Neural crest cell (in vitro differentiated cells): ENCODE measurements at places on chromosomes 2 and 18. TPM values are rescaled to one million over a fixed set of nuclear protein-coding genes. Genes with fewer than 3 reads are reported as not detected.

- DNase-seq: no peak
Measured at GRCh38 chr2:229672021-229672420, 42.3 kb downstream of the DNER start.

The CRYGD gene
- total RNA-seq: not detected in 2 replicates

- no peak for DNase-seq
Measured at GRCh38 chr18:72160510-72161445, 383.4 kb downstream of the CBLN2 start.

The ITPRIPL1 gene
- 24.2 and 25.6 TPM in 2 replicates for total RNA-seq

DNA sequence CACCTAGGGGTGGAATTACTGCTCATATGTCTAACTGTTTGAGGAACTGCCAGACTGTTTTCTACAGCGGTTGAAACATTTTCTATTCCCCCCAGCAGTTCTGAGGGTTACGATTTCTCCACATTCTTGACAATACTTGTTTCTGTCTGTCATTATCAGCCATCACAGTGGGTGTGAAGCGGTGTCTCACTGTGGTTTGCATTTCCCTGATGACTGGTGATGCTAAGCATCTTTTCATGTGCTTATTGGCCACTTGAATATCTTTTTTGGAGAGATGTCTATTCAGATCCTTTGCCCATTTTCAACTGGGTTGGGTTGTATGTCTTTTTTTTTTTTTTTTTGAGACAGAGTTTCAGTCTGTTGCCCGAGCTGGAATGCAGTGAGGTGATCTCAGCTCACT lies 63.0 kb downstream of the ADNP2 start:
- DNase-seq: no peak

The CDKL4 gene
- total RNA-seq: 0.75 and 0.93 TPM in 2 replicates
